ENCODE measurements at places on chromosomes 2 and 18. TPM values are rescaled to one million over a fixed set of nuclear protein-coding genes. Genes with fewer than 3 reads are reported as not detected.

SLC23A3 gene
- total RNA-seq = 0.29 TPM

PLB1 gene
- total RNA-seq = 1.9 TPM

CENPA gene
- 49.1 TPM for total RNA-seq

GNLY gene
- not detected for total RNA-seq

TRIB2 gene
- 1.1 TPM for total RNA-seq

RAB27B gene
- 13.1 TPM for total RNA-seq

All from A549 treated with AZD2906 at 1 μM for 4 hours (cell line).